ENCODE measurements at places on chromosomes 12 and 14.

GRCh38 chr12:11553871-11554533, 95.5 kb upstream of the ETV6 start:
- H3K4me1 ChIP-seq = peaks cover 4% of the 10 kb centered on the region
- no peak overlapping the region for H3K27ac ChIP-seq
- H3K36me3 ChIP-seq = no peaks in the 10 kb centered on the region
- no peak overlapping the region for H3K4me3 ChIP-seq
- DNase-seq = peak; percentile 76

- no peaks in the 10 kb centered on the region for H3K4me1 ChIP-seq
- no peak overlapping the region for H3K4me3 ChIP-seq
- DNase-seq = peak; percentile 1
- no peaks in the 10 kb centered on the region for H3K36me3 ChIP-seq
Observed at GRCh38 chr12:7403466-7403865, 40.5 kb downstream of the CD163L1 start.

DNA sequence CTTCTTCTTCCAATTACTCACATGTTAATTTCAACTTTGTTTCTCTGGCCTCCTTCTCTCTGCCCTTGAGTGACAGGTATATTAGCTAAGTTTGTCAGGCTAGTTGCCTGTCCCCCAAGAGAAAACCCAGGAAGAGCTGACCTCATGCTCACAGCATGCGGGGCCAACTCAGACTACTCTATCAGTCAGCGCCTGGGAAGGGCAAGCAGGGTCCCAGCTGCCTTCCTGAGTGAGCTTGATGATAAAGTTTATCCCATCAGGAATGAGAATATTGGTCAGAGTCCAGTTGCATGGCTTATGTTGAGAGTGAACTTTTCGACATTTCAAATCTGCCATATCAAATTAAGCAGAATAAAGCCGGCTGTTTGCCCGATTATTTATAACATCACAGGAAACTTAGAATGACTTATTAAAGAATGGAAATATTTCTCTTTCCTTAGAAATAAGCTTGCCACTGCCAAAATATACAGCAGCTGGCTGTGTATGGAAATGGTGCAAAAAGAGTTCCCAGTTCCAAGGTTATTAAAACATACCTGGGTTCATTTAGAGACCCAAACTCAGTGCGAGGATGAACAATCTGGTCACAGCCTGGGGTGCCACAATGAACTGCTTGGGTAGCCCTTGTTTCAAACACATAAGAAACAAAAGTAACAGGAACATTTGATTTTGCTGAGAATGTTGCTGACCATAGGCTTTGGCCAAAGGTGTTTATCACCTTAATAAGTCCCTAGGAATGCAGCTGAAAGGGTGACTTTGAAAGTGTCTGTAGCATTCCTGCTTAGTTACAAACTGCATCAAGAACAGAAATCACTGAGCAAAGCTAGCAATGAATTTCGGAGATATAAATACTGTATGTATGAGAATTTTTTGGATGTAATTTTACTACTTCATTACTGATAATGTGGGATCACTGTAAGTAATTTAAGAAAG, 1553.8 kb upstream of the FLRT2 start:
- H3K36me3 ChIP-seq = no peaks in the 10 kb centered on the region
- no peak for DNase-seq
- no peaks in the 10 kb centered on the region for H3K4me1 ChIP-seq
- H3K27ac ChIP-seq = no peak overlapping the region
- no peak overlapping the region for H3K4me3 ChIP-seq
- no peaks in the 10 kb centered on the region for H3K27me3 ChIP-seq

GRCh38 chr14:68953196-68953555, 25.9 kb downstream of the ACTN1 start:
- H3K27ac ChIP-seq = peak overlapping the region; percentile 95
- H3K4me3 ChIP-seq = peak overlapping the region; percentile 65
- no peaks in the 10 kb centered on the region for H3K27me3 ChIP-seq
- H3K4me1 ChIP-seq = peaks cover 94% of the 10 kb centered on the region
- H3K36me3 ChIP-seq = peaks cover 4% of the 10 kb centered on the region

- H3K4me1 ChIP-seq = no peaks in the 10 kb centered on the region
- no peak overlapping the region for H3K4me3 ChIP-seq
- no peak overlapping the region for H3K27ac ChIP-seq
Observed at GRCh38 chr12:118011961-118012360, 4.5 kb upstream of the RFC5 start.

DNA sequence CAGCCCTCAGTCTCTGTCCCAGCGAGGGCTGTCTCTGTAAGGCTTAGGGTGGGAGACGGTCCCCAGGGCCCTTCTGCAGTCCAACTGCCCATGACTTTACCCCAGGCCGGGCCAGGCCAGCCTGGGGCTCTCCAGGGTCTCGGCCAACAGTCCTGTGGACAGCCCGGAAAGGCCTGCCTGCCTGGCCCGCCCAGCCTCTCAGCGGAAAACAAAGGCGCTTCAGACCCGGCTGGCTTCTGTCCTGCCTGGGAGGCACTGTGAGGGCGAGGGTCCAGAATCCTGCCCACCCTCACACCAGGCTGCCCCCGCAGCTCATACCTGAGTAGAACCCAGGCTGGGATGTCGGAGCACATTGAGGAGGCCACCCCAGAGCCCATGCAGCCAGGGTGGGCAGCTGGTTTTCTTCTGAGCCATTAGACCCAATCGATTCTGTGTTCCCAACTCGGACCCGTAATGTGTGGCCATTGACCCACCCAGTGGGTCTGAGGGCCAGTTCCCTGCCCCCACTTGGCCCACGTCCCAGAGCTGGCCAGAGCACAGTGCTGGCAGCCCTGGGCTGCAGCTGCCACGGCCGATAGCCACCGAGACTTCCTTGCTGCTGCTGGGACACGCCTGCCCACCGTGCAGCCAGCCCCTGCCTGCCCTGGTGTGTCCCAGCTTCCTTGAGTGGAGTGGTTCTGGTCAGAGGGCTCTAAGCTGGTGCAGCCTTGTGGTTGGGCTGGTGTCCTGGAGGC, 1.6 kb downstream of the CRIP2 start:
- peak overlapping the region; percentile 75 for H3K4me3 ChIP-seq
- no peaks in the 10 kb centered on the region for H3K36me3 ChIP-seq
- peaks cover 15% of the 10 kb centered on the region for H3K4me1 ChIP-seq
- DNase-seq = peak; percentile 71
- H3K27me3 ChIP-seq = no peaks in the 10 kb centered on the region

DNA sequence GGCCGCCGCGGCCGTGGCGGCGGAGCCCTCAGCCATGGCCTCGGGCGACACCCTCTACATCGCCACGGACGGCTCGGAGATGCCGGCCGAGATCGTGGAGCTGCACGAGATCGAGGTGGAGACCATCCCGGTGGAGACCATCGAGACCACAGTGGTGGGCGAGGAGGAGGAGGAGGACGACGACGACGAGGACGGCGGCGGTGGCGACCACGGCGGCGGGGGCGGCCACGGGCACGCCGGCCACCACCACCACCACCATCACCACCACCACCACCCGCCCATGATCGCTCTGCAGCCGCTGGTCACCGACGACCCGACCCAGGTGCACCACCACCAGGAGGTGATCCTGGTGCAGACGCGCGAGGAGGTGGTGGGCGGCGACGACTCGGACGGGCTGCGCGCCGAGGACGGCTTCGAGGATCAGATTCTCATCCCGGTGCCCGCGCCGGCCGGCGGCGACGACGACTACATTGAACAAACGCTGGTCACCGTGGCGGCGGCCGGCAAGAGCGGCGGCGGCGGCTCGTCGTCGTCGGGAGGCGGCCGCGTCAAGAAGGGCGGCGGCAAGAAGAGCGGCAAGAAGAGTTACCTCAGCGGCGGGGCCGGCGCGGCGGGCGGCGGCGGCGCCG, 381 bp downstream of the YY1 start:
- no peaks in the 10 kb centered on the region for H3K27me3 ChIP-seq
- peak; percentile 38 for DNase-seq
- H3K4me3 ChIP-seq = peak overlapping the region; percentile 88
- H3K27ac ChIP-seq = peak overlapping the region; percentile 87
- H3K36me3 ChIP-seq = no peaks in the 10 kb centered on the region
- peaks cover 38% of the 10 kb centered on the region for H3K4me1 ChIP-seq

GRCh38 chr12:6960593-6961277, 9.6 kb downstream of the PTPN6 start:
- H3K27ac ChIP-seq = peak overlapping the region; percentile 86
- H3K36me3 ChIP-seq = peaks cover 5% of the 10 kb centered on the region
- peak overlapping the region; percentile 51 for H3K4me3 ChIP-seq
- H3K4me1 ChIP-seq = 0 out of 2 replicates have a peak, but pooled peaks cover 7% of the 10 kb centered on the region

DNA sequence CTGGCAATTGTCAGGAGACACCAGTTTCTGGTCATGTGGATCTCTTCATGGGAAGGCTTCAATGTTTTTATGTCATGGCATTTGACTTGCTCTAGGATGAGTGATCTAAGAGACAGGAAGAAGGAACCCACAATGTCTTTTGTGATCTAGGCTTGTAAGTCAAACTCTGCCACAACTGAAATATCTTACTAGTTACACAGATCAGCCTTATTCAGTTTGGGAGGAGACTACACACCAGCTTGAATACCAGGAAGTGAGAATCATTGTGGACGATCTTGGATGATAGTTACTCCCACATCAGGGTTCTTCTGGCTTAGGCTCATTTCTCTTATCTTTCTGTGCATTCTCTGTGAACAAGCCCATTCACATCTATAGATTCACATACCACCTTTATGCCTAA, 236.2 kb upstream of the FBXO33 start:
- no peaks in the 10 kb centered on the region for H3K36me3 ChIP-seq
- no peak for DNase-seq
- no peak overlapping the region for H3K4me3 ChIP-seq
- H3K4me1 ChIP-seq = no peaks in the 10 kb centered on the region
- no peak overlapping the region for H3K27ac ChIP-seq
- H3K27me3 ChIP-seq = no peaks in the 10 kb centered on the region

GRCh38 chr14:104223101-104224041, 85.0 kb downstream of the KIF26A start:
- H3K27ac ChIP-seq = no peak overlapping the region
- no peaks in the 10 kb centered on the region for H3K27me3 ChIP-seq
- no peaks in the 10 kb centered on the region for H3K4me1 ChIP-seq
- no peaks in the 10 kb centered on the region for H3K36me3 ChIP-seq

DNA sequence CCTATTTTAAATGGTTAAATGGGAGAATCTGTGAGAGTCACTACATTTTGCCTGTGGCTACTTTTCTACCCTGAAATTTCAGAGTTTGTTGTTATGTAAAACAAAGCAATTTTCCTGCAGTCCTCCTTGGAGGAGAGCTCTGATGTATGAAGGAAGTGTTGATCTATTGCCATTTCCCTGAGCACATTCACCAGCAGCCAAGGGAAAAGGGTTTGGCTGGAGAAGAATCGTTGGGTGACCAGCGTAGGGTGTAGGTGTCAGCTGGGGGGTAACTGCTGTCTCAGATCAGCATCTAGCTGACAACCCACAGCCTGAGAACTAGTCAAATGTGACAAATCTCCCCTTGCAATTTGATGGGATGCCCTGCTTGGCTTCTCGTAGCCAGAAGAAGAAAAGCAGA, 230.5 kb downstream of the PDZRN4 start:
- no peak for DNase-seq
- H3K27ac ChIP-seq = no peak overlapping the region
- no peak overlapping the region for H3K4me3 ChIP-seq
- no peaks in the 10 kb centered on the region for H3K27me3 ChIP-seq
- H3K4me1 ChIP-seq = no peaks in the 10 kb centered on the region
- no peaks in the 10 kb centered on the region for H3K36me3 ChIP-seq

GRCh38 chr12:68358532-68359485, 26.6 kb upstream of the MDM1 start:
- H3K4me3 ChIP-seq = no peak overlapping the region
- 0 out of 2 replicates have a peak, but pooled peaks cover 7% of the 10 kb centered on the region for H3K4me1 ChIP-seq
- peak; percentile 80 for DNase-seq
- no peak overlapping the region for H3K27ac ChIP-seq
- no peaks in the 10 kb centered on the region for H3K27me3 ChIP-seq

DNA sequence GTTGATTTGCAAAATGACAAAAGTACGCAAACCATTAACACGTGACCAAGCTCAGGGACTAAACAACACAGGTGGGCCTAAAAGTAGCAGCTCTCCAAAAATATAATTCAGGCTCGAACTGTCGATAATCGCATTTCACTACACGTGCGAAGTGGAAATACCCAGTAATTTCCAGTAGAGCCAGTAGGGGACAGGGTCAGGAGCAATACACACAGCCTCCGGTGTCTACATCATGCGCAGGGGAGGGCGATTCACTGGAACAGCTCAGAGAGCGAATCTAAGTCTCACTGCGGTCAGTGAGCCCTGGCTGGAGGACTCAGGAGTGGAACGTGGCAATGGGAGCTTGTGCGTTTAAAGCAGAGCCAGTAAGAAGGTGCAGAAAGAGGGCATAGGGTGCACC, 40.4 kb downstream of the SETD3 start:
- H3K4me1 ChIP-seq = no peaks in the 10 kb centered on the region
- H3K36me3 ChIP-seq = no peaks in the 10 kb centered on the region
- H3K27me3 ChIP-seq = no peaks in the 10 kb centered on the region
- DNase-seq = no peak

DNA sequence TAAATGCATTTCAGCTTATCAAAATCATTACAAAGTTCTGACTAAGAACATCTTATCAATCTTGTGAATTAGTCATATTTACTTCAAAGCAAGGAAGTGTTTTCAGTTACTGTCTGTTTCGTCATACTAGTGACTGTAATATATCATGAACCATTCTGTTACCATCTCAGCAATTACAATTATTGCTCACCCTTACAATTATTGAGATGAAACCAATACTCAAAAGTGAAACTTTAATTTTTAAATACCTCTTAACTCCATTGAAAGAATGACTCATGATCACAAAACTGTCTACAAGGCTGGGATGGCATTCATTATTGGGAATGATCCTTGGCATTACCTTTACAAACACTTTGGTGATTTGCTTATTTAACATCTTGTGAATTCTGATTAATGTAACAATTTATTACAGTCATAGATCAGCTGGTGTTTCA, 90.3 kb downstream of the RPS6KA5 start:
- H3K27ac ChIP-seq = no peak overlapping the region
- H3K27me3 ChIP-seq = no peaks in the 10 kb centered on the region
- no peak overlapping the region for H3K4me3 ChIP-seq
- DNase-seq = no peak

DNA sequence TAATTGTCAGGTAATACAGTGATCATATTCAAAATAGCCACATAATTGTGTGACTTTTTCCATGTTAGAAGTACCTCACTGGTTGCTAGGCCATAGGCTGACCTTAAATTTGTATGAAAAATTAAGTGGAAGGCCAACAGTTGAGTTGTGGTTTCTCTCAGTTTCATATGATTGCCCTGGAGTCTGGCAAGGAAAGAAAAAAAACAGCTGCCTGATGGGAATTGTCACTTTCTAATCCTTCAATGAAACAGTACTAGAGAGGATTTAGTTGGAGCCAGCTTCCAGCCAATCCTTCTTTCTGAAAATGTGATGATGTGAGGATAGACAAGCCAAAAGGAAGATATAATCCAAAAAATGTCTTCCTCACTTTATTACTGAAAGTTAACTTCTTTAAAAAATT, 113.6 kb downstream of the ALX1 start:
- H3K27me3 ChIP-seq = peaks cover 24% of the 10 kb centered on the region
- H3K4me1 ChIP-seq = no peaks in the 10 kb centered on the region
- no peaks in the 10 kb centered on the region for H3K36me3 ChIP-seq
- no peak for DNase-seq

- H3K4me1 ChIP-seq = peaks cover 32% of the 10 kb centered on the region
- DNase-seq = peak; percentile 97
- H3K4me3 ChIP-seq = peak overlapping the region; percentile 29
- no peaks in the 10 kb centered on the region for H3K36me3 ChIP-seq
Observed at GRCh38 chr14:35365130-35366055, 39.2 kb downstream of the NFKBIA start.

- H3K27me3 ChIP-seq = no peaks in the 10 kb centered on the region
- H3K4me1 ChIP-seq = no peaks in the 10 kb centered on the region
- H3K36me3 ChIP-seq = no peaks in the 10 kb centered on the region
- no peak overlapping the region for H3K27ac ChIP-seq
- H3K4me3 ChIP-seq = no peak overlapping the region
- no peak for DNase-seq
Observed at GRCh38 chr14:104304451-104305351, 166.3 kb downstream of the KIF26A start.

GRCh38 chr14:42023452-42023851, 416.8 kb downstream of the LRFN5 start:
- H3K4me3 ChIP-seq = no peak overlapping the region
- H3K27me3 ChIP-seq = no peaks in the 10 kb centered on the region
- no peak for DNase-seq
- no peak overlapping the region for H3K27ac ChIP-seq
